ENCODE measurements at places on chromosomes 1 and 21.

- no peak for DNase-seq
Observed at GRCh38 chr1:77467021-77467595, 185.3 kb downstream of the AK5 start.

DNA sequence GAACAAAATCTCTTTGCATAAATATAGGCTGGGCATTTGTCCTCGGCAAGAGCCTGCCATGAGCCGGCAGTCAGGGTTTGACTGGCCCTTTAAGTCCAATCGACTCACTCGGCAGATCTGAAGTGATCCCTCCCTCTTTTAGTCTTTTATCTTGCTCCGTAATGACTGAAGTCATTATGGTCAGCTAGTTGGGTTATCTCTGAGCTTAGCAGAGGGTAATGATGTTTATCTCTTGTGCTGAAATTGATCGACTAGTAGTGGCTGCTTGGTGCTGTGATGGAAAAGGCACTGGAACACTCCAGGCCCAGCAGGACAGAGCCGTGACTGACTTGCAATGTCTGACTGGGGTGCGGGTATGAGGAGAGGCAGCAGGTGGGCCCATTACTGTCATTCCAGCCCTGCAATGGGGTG is 468 bp upstream of the ABCA4 start:
- DNase-seq, result no peak

DNA sequence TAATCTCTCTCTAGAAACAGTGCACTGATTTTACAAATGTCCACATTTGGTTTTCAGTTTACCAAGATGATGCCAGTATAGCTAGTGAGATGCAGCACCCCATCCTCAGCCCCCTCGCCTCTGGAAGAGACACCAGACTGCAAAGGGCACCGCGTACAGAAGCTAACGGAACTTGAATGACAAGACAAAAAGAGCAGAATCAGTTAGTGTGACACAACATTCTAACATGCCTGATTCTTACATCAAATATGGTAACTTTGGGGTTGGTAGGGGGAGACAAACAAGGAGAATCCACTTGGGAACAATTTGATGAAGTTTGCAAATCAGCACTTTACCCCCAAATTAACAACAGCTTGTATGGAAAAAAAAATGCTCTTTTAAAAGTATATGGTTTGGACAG is 4.1 kb upstream of the MAGOH start:
- no peak for DNase-seq

GRCh38 chr1:94783342-94784189 is 36.6 kb upstream of the SLC44A3 start:
- DNase-seq, result no peak

- DNase-seq, result no peak
Observed at GRCh38 chr21:42405064-42406013, 1.6 kb downstream of the UBASH3A start.

GRCh38 chr1:77234096-77234495 is 14.9 kb upstream of the PIGK start:
- no peak for DNase-seq

GRCh38 chr1:229433364-229434004 is 410 bp downstream of the ACTA1 start:
- DNase-seq, result no peak

DNA sequence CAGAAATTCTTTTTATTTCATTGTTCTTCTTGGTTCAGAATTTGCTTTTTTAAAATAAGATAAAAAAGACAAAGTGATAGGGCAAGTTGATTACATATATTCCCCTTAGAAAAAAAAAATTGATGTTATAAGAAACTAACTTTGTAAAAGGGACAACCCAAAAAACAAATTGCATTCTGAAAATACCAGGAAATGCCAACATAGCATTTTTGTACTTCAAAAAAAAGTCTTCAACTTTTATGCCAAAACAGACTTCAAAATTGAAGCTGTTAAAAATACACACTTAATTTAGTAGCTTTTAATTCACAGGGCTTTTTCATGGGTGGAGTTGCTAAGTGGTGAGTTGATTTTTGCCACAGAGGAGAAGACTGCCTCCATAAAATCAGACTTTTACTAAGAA is 70.9 kb downstream of the ODF2L start:
- DNase-seq, result no peak

DNA sequence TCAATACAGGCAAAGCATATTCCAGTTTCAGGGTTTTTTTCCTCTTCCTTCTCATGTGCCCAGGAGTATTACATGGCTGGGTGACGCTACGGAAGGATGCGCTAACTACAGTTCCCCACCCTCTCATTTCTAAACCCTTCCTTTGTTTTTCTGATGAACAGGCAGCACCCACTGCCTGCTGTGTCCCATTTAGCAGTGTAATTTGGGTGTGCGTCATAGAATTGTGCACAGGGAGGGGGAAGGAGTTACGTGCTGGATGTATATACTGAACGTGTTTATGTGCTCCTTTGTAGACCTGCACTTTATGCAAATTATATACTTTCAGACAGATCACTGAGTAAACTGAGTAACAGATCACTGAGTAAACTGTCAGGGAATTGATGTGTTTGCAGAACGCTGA is 44.5 kb downstream of the ELAPOR1 start:
- no peak for DNase-seq

DNA sequence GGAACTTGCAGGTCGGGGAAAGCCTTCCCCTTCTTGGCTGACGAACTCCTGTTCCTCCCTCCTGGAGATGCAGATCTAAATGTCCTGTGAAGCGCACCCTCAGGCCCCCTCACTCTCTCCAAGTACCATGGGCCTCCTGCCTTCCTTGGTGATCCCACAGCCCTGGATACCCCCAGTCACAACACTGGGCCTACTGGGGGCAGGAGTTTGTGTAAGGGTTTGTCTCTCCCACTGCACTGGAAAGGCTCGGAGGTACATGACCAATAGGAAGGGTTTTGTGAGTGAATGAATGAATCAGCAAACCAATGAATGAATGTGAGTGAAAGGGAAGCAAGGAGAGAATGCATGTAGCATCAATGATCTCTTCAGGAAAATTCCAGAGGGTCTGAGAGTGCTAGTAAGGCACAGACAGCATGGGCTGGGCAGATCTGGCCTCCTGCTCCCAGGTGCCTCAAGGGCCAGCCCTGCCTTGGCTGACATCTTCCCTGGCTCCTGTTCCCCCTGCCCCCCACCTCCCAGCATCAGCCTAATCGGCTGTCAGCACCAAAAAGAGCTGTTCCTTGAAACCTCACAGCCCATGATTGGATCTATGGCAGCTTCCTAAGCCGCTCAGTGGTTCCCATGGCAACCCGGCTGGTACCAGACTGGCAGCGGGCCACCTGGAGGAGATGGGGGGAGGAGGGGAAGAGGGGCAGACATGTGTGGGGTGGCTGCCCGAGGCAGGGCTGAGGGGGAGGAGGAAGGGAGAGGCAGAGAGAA is 95.8 kb downstream of the VWA5B1 start:
- DNase-seq, result peak; percentile 25

Measured in NCI-H1694 (cell line).